ENCODE measurements at places on chromosomes 5 and 9. TPM values are rescaled to one million over a fixed set of nuclear protein-coding genes. Genes with fewer than 3 reads are reported as not detected.

The ADRB2 gene
- 9.6 TPM for total RNA-seq

GRCh38 chr9:81052846-81053245, 636.5 kb downstream of the TLE1 start:
- H3K4me3 ChIP-seq: no peak overlapping the region
- H3K27ac ChIP-seq: no peak overlapping the region
- H3K27me3 ChIP-seq: no peaks in the 10 kb centered on the region
- no peaks in the 10 kb centered on the region for H3K4me1 ChIP-seq
- no peaks in the 10 kb centered on the region for H3K36me3 ChIP-seq

The CPLANE1 gene
- total RNA-seq: 19.3 TPM

GRCh38 chr5:75460942-75461610, 50.4 kb downstream of the CERT1 start:
- no peak for DNase-seq
- H3K4me1 ChIP-seq: peaks cover 13% of the 10 kb centered on the region
- no peak overlapping the region for H3K4me3 ChIP-seq

DNA sequence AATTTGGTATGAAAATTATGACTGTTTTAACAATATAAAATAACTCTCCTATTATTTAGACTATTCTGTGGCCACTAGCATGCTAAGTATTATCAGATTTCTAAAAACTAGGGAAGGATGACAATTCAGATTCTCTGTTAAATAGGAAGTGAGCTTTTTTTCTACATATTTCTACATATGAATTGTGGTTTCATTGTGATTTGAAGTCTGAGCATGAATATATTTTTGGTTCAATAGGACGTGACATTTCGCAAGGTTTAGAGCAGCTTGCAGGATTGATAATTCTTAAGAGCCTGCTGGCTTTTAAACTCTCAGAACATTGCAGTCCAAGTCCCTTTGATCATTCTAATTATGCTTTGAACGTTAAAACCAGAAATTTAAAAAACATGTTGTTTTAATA, 82.9 kb downstream of the ADGRV1 start:
- H3K27ac ChIP-seq: no peak overlapping the region
- H3K36me3 ChIP-seq: no peaks in the 10 kb centered on the region
- no peaks in the 10 kb centered on the region for H3K4me1 ChIP-seq
- H3K4me3 ChIP-seq: no peak overlapping the region

GRCh38 chr5:83321483-83322055, 150.0 kb upstream of the VCAN start:
- H3K4me1 ChIP-seq: no peaks in the 10 kb centered on the region
- H3K36me3 ChIP-seq: no peaks in the 10 kb centered on the region
- H3K4me3 ChIP-seq: no peak overlapping the region
- DNase-seq: no peak
- no peaks in the 10 kb centered on the region for H3K27me3 ChIP-seq

GRCh38 chr9:72695365-72695764, 174.0 kb downstream of the TMC1 start:
- no peaks in the 10 kb centered on the region for H3K4me1 ChIP-seq
- H3K4me3 ChIP-seq: no peak overlapping the region
- H3K27ac ChIP-seq: no peak overlapping the region

The PCDHGA10 gene
- total RNA-seq: 4.5 TPM

- peaks cover 32% of the 10 kb centered on the region for H3K36me3 ChIP-seq
- no peak overlapping the region for H3K4me3 ChIP-seq
- peak overlapping the region; percentile 26 for H3K27ac ChIP-seq
- DNase-seq: no peak
- no peaks in the 10 kb centered on the region for H3K27me3 ChIP-seq
These were observed 36.4 kb downstream of the MTMR12 start for GRCh38 chr5:32276173-32276853.

The LTC4S gene
- total RNA-seq: 13.4 TPM

DNA sequence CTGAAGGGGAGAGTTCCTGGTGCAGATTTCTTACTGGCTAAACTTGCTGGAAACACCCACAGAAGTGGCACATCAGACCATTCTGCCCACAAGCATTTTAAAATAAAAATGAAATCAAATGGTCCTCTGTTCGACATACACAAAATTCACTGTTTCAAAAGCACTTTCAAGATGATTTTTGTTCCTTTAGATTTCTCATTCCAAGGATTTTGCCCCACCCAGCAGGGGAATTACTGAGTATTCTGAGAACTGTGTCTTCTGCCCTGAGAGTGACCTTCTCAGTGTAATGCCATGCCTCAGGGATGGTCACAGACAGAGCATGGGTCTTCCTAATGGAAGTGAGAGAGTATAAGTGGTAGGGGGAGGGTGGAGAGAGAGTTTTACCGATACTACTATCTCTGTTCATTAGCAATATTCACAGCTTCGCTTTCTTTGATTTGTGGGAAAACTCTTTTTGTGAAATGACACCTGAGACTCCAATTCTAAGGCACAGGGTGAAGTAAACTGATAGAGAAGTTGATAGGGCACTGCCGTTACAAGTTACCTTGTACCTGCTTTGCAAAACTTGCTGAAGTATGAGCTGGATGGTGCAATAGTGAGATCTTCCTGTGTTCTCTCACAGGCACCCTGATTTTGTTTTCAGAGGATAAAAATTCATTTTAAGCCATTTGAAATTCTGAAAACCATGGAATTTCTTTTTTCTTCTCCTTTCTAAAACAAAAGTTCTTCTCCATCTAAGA, 95.8 kb upstream of the CD180 start:
- H3K27ac ChIP-seq: no peak overlapping the region
- DNase-seq: no peak
- no peak overlapping the region for H3K4me3 ChIP-seq
- no peaks in the 10 kb centered on the region for H3K36me3 ChIP-seq
- H3K4me1 ChIP-seq: peaks cover 13% of the 10 kb centered on the region

The NIPAL4 gene
- 0.44 TPM for total RNA-seq

DNA sequence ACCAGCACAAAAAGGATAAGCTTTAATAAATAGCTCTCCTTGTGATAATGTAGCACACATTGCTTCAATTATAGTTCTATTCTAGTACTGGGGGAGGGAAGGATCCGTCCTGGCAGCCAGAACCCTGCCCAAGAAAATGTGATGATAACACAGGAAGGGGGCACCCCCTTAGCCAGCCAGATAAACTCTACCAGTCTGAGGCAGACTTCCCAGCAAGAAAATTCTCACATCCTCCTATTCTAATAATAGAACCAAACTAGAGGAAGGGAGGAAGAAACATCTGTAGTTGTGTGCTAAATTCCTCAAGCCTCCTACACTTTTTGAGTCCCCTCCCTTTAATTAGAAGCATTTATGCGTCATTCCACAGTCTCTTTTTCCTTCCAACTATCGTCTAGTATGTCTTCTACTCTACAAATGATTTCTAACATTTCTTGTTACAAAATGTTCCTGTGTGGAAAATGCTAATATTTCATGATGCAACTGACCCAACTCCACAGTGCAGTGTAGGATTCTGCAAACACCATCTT, 261.0 kb downstream of the SEMA5A start:
- H3K4me3 ChIP-seq: no peak overlapping the region
- H3K36me3 ChIP-seq: no peaks in the 10 kb centered on the region
- DNase-seq: no peak
- no peaks in the 10 kb centered on the region for H3K27me3 ChIP-seq
- no peak overlapping the region for H3K27ac ChIP-seq
- H3K4me1 ChIP-seq: no peaks in the 10 kb centered on the region

The PCDHGA8 gene
- 3.9 TPM for total RNA-seq

- DNase-seq: no peak
- no peak overlapping the region for H3K4me3 ChIP-seq
- H3K27me3 ChIP-seq: no peaks in the 10 kb centered on the region
- H3K27ac ChIP-seq: no peak overlapping the region
- no peaks in the 10 kb centered on the region for H3K36me3 ChIP-seq
These were observed 548.9 kb upstream of the CLINT1 start for GRCh38 chr5:158407824-158408195.

DNA sequence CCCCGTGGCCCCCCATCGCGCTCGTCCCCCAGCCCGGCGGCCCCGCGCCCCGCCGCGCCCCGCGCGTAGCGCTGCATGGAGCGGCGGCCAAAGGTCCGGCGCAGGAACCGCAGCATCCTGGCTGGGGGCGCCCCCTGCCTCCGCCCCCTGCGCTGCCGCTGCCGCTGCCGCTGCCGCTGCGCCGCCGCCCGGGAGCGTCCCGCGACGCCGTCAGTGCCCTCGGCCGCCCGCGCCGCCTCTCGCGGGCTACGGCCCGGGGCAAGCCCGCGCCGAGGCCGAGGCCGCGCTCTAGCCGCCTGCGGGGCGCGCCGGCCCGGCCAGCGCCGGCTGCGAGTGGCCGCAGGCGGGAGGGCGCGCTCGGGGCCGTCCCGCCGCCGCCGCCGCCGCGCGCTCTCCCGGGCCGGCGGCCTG, 523 bp downstream of the EPB41L4B start:
- H3K27me3 ChIP-seq: peaks cover 26% of the 10 kb centered on the region
- H3K27ac ChIP-seq: no peak overlapping the region
- DNase-seq: no peak
- no peak overlapping the region for H3K4me3 ChIP-seq

The TLR4 gene
- 119 TPM for total RNA-seq

DNA sequence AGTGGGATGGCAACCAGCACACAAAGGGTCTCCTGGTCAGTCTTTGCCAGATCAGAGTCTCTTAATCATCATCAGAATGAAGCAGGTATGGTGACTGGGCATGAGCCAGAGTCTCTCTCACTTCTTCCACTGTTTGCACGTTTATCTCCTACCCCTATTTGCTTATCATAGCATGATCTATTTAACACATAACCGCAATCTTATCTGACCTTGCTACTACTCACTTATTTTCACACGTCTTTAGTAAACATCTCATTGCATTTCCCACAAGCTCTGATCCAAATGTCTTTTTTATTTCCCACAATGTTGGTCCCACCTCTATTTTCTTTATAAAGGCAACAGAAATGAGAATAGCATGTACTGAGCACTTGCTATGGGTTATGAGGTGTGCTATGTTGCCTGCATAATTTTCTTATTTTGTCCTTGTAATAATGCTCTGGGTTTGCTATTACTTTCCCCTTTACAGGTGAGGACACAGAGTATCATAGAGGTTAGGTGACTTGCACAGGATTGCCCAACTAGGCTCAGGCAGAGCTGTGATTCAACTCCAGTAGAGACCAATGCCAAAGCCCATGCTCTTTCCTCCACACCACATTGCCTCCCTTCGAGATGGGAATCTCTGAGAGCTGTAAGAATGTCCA, 39.7 kb upstream of the IL7R start:
- peak overlapping the region; percentile 40 for H3K27ac ChIP-seq
- no peak overlapping the region for H3K4me3 ChIP-seq
- no peaks in the 10 kb centered on the region for H3K27me3 ChIP-seq

DNA sequence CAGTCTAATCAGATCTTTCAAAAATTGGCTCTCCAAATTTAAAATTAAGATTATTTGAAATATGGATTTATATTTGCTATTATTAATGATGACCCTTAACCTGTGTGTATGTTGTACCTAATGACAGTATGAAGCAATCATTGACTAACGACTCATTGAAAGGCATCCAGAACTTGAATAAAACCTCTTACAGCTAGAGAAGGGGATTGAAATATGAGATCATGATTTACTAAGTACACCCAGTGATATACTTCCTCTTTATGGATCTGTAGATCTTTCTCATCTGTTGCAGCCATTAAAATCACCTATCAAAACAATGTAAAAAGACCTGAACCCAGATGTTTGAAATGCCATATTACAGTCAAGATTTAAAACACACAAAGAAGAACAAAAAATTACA, 126.5 kb downstream of the RPS23 start:
- no peaks in the 10 kb centered on the region for H3K36me3 ChIP-seq
- no peak overlapping the region for H3K4me3 ChIP-seq
- no peak overlapping the region for H3K27ac ChIP-seq

DNA sequence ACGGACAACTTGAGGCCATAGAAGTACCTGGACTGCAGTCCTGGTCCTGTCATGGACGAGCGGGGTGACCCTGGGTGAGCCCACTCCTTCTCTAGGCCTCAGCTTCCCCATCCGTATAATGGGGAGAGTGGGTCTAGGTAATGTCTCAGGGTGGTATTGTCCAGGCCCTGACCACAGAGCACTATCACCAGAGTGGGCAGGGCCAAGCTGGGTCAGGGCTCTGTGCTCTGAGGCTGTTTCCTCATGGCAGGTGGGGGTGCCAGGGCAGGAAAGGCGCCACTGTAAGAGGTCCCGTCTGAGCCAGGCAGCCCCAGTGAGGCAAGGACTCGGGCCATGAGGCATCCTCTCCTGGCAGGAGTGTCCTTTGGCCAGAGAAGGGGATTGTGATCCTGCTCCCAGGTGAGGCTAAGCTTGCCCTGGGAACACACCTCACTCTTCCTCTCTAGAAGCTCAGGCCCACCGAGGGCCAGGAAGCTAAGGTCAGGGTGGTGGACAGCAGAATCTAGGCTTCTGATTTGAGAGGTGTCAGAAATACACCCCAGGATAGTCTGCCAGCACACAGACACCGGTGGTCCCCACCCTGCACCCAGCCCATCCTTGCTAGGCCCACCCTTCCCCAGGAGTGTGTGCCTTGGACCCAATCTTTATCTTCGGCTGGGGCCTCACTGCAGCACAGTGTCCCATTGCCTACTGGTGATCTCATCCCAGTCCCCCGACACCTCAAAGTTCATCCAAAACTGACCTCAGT, 1.5 kb upstream of the MYOZ3 start:
- H3K4me1 ChIP-seq: peaks cover 29% of the 10 kb centered on the region
- no peak overlapping the region for H3K27ac ChIP-seq
- DNase-seq: no peak
- H3K4me3 ChIP-seq: no peak overlapping the region

GRCh38 chr5:369151-369868, 47.8 kb downstream of the AHRR start:
- H3K36me3 ChIP-seq: no peaks in the 10 kb centered on the region
- peak; percentile 71 for DNase-seq
- H3K4me1 ChIP-seq: peaks cover 49% of the 10 kb centered on the region
- no peak overlapping the region for H3K27ac ChIP-seq
- H3K4me3 ChIP-seq: no peak overlapping the region

All from spleen (tissue), 13 donors.